ENCODE measurements at places on chromosomes 3 and 15.
A peak's percentile ranks its signal among the peaks of the same experiment; 100 is the strongest.

DNA sequence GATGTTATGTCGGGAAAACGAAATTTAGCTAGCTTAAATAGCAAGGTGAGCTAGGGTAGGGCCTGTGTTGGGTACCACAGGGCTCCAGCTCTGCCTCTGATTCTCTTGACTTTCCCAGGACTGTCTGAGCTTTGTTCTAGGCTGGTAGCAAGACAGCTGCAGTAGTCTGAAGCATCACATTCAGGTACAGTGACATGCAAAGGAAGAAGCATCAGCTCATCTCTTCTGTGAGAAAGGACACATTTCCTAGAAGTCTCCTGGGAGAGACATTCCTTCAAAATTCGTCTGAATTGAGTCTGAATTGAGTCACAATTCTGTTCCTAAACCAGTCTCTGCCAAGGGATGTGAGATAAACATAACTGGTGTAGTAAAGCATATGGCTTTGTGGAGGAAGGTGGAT is 8.5 kb upstream of the UBXN7 start:
- no peak for DNase-seq

DNA sequence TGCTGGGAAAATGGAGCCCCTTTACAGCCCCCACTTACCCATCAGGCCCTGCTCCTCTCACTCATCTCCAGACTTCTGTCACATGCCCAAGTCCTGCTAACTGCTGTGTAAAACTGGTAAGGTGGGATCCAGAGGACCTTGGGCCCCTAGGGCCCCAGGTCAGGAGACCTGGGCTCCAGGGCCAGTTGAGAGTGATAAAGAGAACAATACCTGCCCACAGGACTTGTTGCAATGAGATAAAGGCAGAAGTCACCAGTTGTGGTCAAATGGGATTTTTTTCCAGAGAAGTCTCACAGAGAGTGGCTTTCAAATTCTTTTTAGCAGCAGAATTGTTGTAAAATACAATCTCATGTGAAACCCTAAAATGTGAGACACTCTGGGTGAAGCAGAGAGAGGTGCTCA is 753 bp downstream of the FURIN start:
- DNase-seq: no peak

DNA sequence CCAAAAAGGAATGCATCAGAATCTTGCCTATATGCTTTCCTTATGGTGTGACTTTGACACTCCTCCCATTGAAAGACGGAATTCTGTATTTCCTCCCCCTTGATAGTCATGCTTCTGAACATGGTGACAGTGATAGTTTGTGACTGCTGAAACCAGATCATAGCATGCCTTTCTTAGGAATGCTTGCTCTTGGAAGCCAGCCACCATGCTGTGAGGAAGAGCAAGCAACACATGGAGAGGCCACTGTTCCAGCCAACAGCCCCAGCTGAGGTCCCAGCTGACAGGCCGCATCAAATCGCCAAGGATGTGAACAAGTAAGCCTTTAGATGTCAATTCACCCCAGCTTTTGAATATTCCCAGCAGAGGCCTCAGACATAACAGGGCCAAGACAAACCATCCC is 100.1 kb downstream of the IGF2BP2 start:
- no peak for DNase-seq

- no peak for DNase-seq
Observed at GRCh38 chr3:23567917-23568316, 237.8 kb upstream of the UBE2E1 start.

- DNase-seq: no peak
Observed at GRCh38 chr3:97895216-97895615, 73.4 kb downstream of the CRYBG3 start.

DNA sequence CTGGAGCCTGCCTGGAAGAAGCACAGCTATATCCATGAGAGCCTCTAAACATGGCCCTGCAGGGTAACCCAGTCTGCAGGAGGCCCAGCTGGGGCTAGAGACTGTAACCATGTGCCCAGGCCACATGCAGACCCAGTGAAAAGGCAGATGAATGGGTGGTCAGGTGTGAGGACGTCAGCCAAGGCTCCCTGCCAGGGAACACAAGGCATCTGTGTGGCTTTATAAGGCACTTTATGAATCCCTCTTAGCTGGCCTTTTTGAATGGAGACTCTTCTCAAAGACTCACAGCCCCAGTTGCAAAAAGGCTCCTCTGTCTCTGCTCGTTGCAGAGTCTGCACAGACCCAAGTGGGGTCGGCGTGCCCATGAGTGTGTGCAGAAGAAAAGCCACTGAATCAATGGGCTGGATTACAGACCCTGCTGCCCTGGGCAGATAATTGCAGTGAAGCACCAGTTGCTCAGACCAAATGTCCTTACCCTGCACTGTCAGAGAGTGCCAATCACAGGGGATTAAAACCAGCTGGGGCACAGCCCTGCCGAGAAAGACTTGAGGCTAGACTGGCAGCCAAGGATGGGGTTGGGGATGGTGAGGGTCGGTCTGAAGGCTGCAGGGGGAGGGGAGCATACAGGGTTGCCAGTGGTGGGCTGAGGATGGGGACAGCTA is 154.2 kb downstream of the RAB11A start:
- DNase-seq: no peak

- no peak for DNase-seq
Observed at GRCh38 chr3:54756330-54756731, 171.5 kb downstream of the LRTM1 start.

GRCh38 chr15:96869122-96869521 is 538.6 kb downstream of the NR2F2 start:
- no peak for DNase-seq

DNA sequence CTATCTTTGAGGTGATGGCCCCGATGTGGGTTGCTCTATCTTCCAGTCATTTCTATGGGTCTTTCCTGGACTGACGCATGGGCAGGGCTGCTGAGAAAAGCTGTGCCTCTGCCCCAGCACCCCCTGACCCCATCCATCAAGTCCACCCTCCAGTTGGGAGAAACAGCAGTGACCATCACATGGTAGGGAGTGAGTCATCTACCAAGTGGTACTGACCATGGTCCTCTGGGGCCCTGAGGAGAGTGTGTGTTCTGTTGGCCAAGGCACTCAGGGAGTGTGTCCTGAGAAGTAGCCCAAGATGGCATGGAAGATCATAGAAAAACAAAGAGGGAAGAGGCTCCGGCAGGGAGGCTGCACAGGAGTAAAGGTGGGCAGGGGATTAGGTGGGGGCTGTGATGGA is 1.6 kb upstream of the DNAH1 start:
- no peak for DNase-seq

DNA sequence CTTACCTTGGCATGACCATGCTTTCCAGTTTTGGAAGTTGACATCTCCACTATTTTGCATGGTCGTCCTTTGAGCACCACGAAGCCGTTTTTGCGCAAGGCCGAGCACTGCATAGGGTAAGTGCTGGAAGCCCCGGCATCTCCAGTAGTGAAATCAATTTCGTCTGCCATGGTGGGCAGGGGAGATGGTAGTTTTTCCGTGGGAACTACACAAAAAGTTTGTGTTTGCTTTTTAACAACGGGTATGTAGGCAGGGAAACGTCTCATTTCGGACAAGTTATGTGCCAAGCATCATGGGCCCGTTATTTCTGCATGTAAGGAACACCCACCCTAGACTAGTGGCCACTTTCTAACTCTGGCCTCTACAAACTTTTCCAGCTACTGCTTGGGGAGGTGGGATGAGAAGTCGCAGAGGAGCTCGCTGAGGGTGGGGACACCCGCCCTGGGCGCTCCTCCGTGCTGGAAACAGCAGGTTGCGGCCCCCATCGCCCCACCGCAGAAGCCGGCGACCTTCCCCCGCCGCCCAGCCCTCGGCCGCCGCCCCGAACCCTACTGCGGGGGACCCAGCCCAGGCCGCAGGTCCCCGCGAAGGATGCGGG is 701 bp downstream of the EIF5A2 start:
- no peak for DNase-seq

DNA sequence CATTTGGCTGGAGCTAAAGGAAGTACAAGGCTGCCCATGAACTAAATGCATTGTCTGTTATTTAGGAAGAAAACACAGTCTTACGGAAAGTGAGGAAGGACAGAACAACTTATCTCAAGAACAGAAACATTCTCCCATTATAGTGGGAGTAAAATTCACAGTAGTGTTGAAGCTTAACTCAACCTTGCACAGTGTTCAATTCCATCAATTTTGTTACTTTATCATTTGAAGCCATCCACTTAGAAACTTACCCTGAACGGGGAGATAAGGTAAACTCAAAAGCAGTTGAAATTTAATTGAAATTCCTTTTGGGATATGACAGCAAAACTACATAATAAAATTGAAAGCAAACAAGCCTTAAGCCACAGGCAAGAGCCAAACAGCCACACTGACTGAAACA is 186.9 kb downstream of the PCCB start:
- no peak for DNase-seq

- no peak for DNase-seq
Observed at GRCh38 chr3:102225407-102226132, 209.2 kb upstream of the ZPLD1 start.

DNA sequence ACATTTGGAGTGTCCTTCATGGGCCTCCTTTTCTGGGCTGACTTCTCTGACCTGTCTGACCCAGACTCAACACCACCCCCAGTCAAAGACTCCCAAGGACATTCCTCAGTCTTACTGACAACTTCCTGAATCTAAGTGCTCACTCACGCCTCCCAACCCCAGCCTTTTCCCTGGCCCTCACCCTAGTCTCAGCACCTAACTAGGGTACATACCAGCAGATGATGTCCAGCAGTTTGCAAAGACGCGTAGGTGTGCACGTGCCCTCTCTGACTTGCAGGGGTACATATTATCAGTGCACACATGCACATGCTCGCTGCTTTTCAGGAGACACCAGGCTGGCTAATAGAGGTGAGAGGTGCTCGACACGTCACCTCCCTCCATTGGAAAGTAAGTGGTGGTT is 38.7 kb upstream of the SLCO2A1 start:
- DNase-seq: no peak

- no peak for DNase-seq
Observed at GRCh38 chr3:138271189-138271794, 58.4 kb downstream of the NME9 start.

DNA sequence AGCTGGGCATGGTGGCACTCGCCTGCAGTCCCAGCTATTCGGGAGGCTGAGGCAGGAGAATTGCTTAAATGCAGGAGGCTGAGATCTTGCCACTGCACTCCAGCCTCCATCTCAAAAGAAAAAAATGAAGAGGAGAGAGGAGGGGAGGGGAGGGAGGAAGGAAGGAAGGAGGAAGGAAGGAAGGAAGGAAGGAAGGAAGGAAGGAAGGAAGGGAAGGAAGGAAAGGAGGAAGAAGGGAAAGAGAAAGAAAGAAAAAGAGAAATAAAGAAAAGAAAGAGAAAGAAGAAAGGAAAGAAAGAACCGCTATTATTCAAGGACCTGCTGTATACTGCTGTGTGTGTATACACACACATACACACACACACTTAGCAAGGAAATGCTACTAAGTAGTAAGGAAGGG is 35.6 kb upstream of the DYNC1LI1 start:
- no peak for DNase-seq

DNA sequence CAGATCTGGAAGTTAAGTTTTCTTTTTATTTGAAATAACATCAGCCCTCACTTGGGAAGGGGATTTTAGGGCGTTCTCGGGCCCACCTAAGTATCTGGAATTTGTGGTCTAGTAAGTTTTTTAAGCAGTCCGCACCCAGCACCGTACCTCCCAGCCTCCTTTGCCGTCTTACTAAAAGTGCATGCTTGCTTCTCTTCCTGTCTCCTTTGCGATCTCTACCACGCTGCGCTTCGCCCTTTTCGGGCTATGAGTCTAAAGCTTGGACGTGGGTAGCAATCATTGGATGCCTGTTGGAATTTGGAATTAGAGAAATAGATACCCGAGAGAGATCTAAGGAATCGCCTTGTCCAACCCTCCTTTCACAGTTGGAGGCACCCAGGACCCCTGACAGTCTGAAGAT is 1.1 kb downstream of the THSD4 start:
- DNase-seq: no peak

- DNase-seq: peak; percentile 25
Observed at GRCh38 chr3:126473292-126474168, 2.2 kb downstream of the ZXDC start.

DNA sequence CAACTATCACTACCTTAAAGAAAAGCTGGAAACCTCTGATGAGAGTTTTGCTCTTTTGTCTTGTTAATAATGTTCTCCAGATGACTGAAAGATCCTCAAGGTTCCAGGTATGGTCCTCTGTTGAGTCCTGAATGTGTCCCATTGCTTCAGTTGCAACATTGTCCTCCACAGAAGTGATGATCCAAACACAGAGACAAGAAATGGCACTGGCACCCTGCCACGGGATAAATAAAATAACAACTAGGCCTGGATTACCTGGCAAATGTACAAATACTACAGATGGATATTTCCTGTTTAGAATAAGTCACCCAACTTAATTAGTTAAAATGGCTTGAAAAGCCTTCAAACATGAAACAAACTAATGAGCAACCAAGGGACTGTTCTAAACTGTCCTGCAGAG is 58.3 kb downstream of the EIF3J start:
- no peak for DNase-seq

GRCh38 chr3:4680871-4681300 is 187.7 kb downstream of the ITPR1 start:
- no peak for DNase-seq

- DNase-seq: no peak
Observed at GRCh38 chr15:66401130-66402021, 14.7 kb downstream of the MAP2K1 start.

GRCh38 chr3:127134887-127135240 is 58.1 kb upstream of the PRR23E start:
- DNase-seq: no peak

DNA sequence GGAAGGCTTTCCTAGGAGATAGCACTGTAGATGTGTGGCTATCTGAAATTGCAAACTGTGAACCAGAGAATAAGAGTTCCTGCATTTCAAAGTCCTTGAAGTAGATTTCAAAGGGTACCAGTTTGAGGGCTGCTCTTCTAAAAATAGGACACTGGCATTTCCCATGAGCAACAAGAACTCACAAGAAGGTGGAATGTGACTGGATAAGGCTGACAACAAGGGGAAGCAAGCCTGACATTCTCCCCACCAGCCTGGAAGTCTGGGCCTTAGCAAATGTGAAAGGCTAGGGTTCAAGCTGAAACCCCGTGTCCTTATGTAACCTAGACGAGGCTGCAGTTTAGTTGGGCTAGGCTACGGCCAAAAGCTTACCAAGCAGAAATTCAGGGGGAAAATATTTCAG is 18.7 kb upstream of the TJP1 start:
- DNase-seq: no peak

- no peak for DNase-seq
Observed at GRCh38 chr3:123819949-123820348, 64.2 kb downstream of the MYLK start.

GRCh38 chr15:66730168-66731021 is 28.4 kb downstream of the SMAD6 start:
- no peak for DNase-seq

GRCh38 chr3:171416061-171416460 is 44.1 kb downstream of the TNIK start:
- no peak for DNase-seq

- no peak for DNase-seq
Observed at GRCh38 chr3:141949972-141950371, 73.5 kb downstream of the ATP1B3 start.
